Eye (tissue), 1 donor: ENCODE measurements at places on chromosomes 1 and 21.
A peak's percentile ranks its signal among the peaks of the same experiment; 100 is the strongest.

- no peak for DNase-seq
Observed at GRCh38 chr21:32523463-32523862, 61.9 kb downstream of the TCP10L start.

DNA sequence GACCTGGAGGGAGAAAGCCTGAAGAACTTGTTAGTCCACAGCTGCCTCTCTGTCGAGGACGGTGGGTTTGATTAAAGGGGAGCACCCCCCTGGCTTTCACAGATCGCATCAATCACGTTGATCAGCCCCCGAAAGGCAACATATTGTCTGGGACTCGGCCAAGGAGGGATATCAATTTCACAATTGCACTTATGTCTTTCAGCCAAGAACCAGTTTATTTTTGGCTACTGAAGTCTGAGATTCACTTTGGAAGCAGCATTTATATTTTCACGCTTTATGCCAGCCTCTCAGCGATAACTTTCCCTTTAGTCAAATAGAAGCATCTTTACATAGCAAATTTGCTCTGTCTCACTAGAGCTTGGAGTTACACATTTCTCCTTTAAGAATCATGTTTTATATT is 253.2 kb upstream of the RRP15 start:
- DNase-seq = peak; percentile 17

DNA sequence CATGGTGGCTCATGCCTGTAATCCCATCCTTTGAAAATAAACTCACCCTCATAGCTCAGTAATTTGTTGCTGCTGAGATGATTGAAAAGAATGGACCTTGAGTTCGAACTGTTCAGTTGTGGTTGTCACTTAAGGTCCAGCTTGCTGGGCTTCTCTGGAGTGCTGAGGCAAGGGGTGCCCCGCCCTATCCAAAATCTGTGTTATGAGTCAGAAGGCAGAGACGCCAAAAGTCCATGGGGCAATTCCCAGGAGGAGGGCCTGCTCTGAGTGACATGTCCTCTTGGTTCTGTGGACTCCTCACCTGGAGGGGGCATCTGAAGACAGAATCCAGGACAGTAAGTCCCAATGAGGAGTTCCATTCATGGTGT is 64.8 kb downstream of the MYOM3 start:
- no peak for DNase-seq

DNA sequence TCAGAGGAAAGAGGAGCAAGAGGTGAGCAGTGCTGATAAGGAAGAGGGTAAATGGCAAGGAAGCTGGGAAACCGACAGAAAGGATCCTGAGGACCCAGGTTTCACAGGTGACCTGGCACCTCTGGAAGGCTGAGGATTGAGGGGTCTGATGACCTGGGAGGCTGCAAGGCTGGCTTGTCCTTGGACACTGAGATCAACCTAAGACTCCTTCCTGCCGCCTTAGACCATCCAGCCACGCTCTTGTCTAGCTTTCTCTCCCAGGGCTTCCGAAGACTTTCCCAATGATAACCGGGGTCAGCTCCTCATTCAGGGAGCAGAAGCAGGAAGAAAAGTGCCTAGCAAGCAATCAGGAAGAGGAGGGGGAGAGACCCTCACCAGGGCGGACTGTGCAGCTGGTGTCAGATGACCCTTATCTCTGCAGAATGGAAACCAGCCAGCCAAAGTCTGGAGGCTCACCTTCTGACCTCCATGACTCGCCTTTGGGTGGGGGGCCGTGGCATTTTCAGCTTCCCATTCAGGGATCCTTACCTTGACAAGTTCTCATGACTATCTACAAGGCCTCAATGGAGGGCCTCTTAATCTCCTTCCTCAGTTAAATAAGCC is 77.7 kb downstream of the CAPZB start:
- DNase-seq = no peak

- no peak for DNase-seq
Observed at GRCh38 chr1:38235705-38236104, 189.1 kb upstream of the POU3F1 start.

GRCh38 chr1:24096009-24096738 is 15.8 kb downstream of the MYOM3 start:
- no peak for DNase-seq

DNA sequence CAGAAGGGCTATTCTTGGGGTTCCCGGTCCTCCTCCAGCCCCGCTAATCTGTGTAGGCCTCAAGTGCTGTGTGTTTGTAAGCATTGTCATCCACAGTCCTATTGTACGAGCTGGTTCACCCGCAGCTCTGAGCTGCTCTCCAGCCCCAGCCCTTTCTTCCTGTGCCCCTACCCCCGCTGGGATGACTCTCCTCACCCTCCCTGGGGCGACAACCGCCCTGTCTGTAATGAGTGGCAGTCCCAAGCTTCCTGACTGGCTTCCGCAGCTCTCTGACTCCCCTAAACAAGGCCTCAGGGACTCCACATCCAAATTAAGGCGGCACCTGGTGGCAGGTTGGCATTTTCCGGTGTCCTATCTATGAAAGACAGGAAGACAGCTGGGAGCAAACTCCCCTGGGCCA is 45.8 kb downstream of the TFF3 start:
- no peak for DNase-seq

- peak; percentile 83 for DNase-seq
Observed at GRCh38 chr1:116033322-116033721, 57.0 kb downstream of the SLC22A15 start.

GRCh38 chr1:207825719-207826556 is 74.1 kb downstream of the CD46 start:
- no peak for DNase-seq

DNA sequence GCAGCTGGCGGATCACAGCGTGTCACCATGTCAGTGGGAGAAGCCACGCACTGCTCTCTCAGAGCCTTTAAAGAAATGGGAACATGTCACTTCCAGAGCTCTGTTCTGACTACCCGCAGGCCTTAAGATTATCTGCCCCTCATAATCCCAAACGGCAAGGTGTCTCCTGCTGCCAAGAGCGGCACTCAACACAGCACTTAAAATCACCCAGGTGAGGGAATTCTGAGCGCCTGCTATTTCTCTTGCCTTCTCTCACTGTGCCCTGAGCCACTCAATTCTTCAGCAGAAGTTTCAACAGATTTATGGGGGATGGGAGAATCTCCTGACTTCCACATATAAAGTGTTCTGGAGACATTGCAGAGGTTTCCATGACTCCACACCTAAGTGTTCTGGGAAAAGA is 137.9 kb downstream of the LMO4 start:
- DNase-seq = no peak

DNA sequence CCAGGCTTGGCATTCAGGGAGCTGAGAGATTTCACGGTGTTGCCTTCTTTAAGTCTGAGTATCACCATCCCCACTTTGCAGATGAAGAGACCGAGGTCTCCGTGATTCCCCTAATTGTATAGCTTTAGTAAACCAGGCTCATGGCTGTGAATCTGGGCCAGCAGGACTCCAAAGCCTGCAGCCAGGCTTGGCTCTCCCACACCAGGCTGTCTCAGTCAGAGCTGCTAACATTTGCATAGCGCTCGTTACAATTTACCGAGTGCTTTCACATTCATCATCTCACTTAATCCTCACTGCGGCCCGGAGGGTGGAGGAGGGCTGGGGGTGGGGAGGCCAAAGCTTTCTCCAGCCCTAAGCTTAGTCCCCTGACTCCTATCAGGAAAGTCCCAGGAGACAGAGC is 11.7 kb downstream of the C1orf94 start:
- DNase-seq = no peak

- DNase-seq = no peak
Observed at GRCh38 chr1:79633456-79633855, 626.9 kb upstream of the ADGRL4 start.

GRCh38 chr1:99786751-99787501 is 20.5 kb upstream of the FRRS1 start:
- DNase-seq = no peak

- DNase-seq = no peak
Observed at GRCh38 chr1:8813991-8814390, 3.4 kb downstream of the RERE start.

DNA sequence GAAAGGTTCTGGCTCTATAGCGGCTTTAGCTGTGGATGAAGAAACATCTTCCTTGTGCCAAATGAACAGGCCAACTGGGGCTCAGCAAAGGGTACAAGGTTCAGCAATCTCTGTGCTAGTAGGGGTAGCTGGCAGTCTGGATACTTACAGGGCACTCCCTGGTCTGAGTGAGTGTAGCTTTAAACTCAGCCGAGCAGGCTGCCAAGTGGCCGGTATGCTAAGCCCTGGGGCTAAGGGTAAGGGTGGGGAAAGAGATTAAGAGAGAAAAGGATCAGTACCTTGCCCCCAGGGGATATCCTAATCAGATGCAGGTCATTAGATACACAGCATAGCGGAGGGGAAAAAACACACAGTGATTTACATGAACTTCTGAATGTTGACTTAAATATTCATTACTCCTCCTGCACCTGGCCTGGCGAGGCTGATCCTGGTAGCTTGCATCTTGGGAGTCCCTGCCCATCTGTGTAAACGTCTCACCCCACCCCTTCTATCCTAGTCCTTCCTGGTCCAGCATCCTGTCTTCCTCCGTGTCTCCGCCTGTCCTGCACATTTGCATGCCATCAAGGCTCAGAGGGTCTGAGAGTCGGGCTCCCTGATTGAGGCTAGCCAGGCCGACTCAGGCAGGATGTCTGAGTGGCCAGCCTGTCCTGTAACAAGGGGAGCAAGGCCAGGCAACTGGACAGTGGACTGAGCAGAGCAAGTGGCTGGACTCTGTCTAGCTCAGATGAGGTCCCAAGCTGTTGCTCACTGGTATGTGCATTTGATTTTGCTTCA is 39.5 kb upstream of the CNTN2 start:
- DNase-seq = peak; percentile 51

DNA sequence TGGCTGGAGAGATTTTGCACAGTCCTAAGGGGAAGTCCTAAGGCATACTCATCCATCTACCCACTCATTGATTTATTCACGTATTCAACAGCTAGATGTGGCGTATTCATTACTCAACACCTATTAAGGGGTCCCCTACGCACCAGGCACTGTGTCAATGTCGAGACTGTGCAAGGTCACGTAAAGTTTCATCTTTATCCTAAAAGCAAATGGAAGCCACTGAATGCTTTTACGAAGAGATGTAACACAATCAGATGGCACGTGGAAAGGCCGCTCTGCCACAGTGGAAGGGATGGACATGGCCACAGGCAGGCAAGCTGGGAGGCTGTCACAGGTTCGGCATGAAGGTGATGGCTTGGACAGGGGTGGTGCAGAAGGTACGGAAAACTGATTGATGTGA is 66.3 kb upstream of the ZBTB18 start:
- no peak for DNase-seq

DNA sequence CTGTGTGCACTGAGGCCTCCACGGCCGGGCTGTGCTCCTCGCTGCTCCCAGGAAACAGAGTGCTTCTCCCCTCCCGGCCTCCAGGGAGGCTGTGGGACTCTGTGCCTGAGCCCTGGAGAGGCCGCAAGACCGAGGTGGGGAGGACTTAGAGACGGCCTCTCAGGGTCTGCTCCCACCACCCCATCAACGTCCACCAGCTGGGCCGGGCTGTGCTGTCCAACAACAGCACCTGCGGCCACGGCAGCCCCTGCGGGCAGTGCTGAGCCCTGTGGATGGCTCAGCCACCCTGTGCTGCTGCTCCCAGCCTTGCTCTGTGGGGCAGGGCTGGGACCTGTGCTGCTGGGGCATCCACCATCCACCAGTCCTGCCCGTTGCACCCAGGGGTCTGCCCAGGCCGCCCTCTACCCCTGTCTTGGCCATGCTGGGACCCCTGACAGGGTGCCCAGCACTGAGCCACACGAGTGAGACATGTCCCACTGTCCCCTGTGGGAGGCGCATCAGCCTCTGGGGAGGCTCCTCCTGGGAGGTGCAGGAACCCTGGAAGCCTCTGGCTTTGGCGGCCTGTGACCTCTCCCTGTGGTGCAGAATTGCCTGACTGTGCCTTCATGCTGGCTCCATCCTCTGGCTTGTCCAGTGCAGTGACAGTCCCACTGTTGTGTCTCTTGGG is 31.2 kb upstream of the LRRC3 start:
- no peak for DNase-seq

- DNase-seq = no peak
Observed at GRCh38 chr1:200282497-200283122, 127.2 kb downstream of the ZNF281 start.

DNA sequence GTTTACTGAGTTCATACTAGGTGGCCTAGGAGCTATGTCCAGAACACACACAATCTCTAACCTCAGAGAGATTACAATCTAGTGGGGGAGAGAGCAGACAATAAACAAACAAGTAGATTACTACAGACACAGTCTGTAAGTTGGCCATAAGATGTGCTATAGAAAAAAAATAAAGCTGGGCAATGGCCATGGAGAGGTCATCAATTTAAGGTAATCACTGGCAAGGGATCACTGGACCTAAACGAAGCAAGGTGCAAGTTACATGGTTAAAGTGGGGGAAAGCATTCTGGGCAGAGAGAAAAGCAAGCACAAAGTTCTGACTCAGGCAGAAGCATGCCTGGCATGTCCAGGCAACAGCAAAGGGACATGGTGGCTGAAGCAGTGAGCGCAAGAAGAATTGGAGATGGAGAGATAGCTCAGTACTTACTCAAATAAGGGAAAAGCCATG is 147.0 kb downstream of the RERE start:
- no peak for DNase-seq

GRCh38 chr1:36918604-36919003 is 115.7 kb downstream of the GRIK3 start:
- no peak for DNase-seq
